ENCODE measurements at places on chromosomes 7 and 10.

- DNase-seq, result no peak
These were observed 5.6 kb upstream of the MALSU1 start for GRCh38 chr7:23293500-23294073.

DNA sequence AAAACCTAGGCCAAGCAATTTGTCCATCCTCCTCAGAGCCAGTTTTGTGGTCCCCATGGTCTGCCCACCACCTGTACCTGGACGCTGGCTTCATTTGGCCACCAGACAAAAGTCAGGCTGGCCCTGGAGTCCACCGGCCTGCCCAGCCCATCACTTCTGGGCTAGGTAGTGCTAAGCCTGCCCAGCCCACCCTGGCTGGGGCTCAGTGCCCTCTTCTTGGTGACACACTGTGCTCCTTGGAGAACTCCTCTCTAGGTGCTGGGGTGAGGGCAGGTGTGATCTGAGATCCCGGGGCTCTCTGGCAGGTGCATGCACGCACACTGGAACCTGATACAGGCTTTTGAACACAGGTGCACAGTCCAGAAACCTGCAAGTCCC lies 1.1 kb downstream of the AIFM2 start:
- no peak for DNase-seq

- no peak for DNase-seq
These were observed 225.6 kb downstream of the PTPRN2 start for GRCh38 chr7:158362001-158362400.

DNA sequence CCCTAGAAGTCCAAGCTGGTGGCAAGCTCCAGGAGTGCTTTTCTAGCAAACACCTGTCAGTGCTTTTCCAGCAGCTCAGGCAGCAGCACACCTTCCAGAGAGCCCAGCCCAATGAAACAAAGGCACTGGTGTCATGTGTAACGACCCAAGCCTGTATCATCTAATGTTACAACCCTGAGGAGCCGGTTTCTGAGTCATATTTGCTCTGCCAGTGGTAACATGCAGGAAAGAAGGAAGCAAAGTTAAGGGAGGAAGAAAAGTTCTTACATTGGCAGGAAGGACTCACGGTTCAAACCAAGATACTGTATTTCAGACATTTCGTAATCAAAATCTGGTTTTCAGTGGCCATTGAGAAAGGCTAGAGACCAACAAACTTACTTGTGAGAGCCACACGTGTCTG lies at the start of gene ANKRD22:
ANKRD22 (minus strand) TSS at position 139 of the 400 bp plus-strand sequence. CDS start 237 bp downstream, outside the sequence.
- no peak for DNase-seq

- DNase-seq, result no peak
These were observed 197.9 kb downstream of the ARHGAP12 start for GRCh38 chr10:31730776-31731175.

GRCh38 chr10:33164060-33164709 lies 170.3 kb downstream of the NRP1 start:
- DNase-seq, result no peak

DNA sequence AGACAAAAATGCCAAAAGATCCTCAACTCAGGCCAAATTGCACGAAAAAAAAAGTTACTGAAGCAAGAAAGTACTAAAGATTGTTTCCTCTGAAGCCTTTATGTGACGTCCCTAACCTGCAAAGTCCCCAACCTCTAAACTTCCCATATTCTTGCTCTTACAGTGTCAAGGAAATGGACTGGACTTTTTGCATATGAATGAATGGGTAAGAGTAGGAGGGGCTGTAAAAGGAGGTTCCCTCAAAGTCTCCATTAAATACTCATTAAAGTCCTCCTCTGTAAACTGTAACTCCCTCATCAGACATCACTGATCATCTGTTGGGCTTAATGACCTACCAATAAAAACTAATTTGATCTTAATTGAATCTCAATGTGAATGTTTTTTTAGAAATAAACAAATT lies 164.8 kb upstream of the STEAP1 start:
- DNase-seq, result no peak

- DNase-seq, result no peak
These were observed 104.8 kb upstream of the SHH start for GRCh38 chr7:155916926-155917655.

- DNase-seq, result no peak
These were observed 20.2 kb downstream of the TAS2R16 start for GRCh38 chr7:122975341-122975740.

DNA sequence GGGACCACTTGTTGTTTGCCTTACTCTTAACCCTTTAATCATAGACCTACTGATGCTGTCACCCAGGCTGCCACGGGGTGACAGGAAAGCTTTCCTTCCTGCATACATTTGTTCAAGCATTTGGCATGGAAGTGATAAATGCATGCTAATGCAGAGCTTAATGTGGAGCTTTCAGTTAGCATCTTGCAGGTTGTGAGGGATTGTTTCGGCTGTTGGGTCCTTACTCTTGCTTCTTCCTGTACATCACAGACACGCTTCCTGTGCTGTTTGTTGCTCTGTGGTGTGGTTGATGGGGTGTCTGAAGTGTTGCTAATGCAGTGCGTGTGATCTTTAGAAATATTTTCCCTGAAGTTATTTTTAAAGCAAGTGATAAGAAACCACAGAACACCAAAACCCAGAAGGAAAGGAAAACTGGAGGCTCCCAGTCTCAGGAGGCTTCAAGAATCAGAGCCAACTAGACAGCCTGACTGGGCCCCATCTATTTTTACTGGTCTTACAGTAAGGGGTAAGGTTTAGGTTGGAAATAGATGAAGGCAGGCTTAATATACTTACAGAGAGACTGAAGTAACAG lies 143.1 kb downstream of the CHN2 start:
- DNase-seq, result no peak

- DNase-seq, result no peak
These were observed 27.1 kb downstream of the DUSP5 start for GRCh38 chr10:110524859-110525232.

DNA sequence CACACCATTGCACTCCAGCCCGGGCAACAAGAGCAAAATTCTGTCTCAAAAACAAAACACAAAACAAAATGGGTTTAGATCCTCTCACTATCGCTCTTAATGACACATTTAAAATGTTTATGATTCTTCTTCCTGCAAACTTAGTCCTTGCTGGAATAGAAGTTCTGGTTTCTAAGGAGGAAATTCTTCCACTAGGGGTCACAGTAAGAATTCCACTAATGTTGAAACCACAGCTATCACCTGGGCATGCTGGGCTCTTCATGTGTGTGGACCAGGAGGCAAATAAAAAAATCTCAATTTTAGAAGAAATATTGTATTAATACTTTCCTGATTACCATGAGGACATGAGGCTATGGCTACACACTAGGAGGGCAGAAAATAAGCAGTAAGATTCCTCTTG lies 915.8 kb downstream of the TYW1 start:
- DNase-seq, result no peak

DNA sequence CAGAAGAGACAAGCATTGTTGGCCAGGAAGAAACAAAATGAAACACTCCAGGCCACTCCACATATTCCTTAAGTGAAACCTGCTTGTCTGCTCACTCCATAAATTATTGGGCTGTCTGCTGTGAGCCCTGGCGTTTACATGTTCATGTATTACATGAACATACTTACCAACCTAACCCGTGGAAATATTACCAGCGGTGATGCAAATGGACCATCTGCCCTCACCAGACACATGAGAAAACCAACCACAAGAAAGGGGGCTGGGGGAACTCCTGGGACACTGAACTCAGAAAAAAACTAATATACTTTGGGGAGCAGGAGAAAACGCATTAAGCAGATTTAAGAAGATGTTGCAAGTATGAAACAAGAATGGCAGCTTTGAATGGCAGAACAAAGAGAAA lies 731.2 kb upstream of the IGFBP3 start:
- DNase-seq, result no peak

DNA sequence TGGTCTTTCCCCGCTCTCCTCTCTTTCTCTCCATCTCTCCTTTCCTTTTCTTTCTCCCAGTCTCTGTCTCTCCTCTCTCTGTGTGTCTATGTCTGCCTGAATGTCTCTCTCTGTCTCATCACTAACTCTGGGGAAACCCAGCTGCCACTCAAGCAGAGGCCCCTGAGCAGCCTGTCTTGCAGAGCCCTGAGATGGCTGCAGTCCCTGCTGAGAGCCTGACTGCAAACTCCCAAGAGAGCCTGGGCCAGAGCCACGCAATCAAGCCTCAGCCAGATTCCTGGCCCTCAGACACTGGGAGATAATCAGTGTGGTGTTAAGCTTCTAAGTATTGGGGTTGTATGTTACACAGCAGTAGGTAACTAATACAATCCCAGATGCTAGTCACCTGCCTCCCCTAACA lies 91.5 kb downstream of the PAXIP1 start:
- no peak for DNase-seq

- DNase-seq, result no peak
These were observed 14.9 kb downstream of the ZC3HAV1 start for GRCh38 chr7:139094596-139094995.

DNA sequence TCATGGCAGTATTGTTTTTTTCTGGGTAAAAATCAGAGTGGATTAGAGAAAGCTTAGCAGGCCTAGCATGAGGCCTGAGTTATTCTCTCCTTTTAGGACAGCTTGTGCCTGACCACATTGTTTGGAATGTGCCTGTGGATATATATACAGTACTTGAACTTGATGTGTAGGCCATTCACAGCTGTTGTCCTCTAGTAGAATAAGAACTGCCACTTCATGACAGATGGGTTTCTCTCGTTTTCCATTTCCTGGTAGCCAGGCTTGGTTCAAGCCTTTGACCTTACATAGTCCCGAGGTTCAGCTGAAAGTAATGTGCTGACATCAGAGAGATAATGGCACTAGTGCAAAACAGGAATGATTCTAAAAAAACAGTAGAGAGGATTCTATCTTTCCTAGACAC lies 473.9 kb downstream of the AUTS2 start:
- no peak for DNase-seq

- no peak for DNase-seq
These were observed 52.3 kb downstream of the TACR2 start for GRCh38 chr10:69364232-69364940.

DNA sequence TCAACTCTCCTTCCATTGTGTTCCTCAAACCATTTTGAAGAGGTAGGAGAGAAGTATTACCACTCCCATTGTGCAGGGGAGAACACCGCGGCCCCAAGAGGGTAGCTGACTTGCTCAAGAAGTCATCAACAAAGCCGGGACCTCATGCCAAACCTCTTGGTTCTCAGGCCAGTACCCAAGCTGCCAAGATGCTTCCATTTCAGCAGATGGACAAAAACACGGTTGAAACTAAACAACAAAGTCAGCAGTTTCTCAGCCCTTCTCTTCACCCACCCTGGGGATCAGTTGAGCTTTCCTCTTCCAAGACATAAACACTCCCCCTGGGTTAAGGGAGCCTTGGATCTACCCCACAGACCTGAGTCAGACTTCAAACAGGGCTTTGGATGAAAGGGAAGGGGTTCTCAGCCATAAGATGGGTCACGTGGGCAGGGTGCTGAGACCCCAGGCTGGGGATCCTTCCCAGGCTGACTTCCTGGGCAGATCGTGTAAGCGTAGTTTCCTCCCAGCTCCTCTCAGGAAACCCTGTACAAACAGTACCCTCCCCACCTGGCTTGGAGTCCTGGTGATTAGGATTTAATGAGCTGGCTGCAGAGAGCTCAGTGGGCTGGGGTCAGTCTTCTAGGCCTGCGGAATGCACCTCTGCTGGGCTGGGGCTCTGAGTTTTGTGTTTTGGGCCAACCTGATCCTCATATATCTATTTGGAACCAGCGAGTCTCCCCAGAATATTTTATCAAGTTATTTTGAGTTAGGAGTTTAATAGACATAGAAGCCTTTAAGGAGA lies 27.3 kb downstream of the EMX2 start:
- DNase-seq, result no peak

GRCh38 chr10:72069751-72070526 lies 18.4 kb downstream of the SPOCK2 start:
- no peak for DNase-seq

Data from naive thymus-derived CD4-positive, alpha-beta T cell (primary cell).